ENCODE measurements at places on chromosomes 6 and 20.

- DNase-seq: no peak
Measured at GRCh38 chr6:126302191-126302590, 37.7 kb upstream of the CENPW start.

DNA sequence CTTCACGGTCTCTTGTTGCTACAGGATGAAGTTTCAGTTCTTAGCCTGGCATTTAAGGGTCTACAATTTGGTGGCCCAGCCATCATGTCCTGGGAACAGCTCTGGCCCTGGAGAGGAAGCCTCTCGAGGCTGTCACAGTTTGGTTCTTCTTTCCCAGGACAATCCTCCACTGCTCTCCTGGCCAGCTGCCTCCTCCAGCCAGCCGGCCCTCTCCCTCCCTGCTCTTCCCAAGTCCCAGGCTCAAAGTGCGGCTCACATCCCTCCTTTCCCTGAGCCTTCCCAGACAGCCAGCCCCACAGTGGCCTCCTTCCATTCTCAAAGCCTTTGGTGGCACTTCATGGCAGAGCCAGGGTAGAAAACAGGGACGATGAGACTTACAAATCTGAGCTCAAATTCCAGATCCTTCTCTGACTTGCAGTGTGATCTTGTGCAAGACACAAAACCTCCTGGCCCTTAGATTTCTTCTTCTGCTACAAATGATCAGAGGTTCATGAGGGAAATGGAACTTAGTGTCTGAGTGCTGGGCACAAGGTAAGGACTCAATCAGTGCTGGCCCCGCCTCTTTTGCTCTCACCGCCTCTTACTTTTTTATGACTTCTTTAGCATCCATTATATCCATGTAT is 223.8 kb upstream of the ECI2 start:
- no peak for DNase-seq

DNA sequence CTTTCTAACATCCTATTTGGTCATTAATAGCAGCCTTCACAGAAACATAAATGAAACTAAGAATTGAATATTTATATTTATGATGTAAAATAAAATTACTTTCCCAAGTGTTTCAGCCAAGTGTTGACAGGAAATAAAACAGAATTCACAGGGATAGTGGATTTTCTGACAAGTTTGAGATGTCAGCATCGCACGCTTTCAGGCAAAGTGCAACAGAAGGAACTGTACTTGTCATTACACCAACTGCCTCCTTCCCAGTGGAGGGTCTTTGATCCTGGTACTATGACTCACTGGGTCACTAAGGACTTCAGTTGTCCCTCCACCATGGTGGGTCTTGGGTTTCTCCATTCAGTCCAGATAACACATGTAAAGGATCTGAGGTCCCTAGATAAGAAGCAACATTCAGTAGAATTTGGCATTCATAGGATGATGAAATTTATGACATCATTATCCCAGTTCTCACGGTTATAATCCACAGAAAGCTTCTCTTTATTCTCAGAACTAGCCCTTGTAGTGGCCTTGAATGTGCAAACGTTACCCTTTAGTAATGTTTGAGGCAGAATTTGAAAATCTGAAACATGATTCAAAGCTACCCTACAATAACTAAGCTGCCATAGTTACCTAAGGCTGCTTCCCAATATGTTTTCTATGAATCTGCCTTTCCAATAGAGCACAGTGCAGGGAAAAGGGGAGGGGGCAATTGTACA is 3.8 kb upstream of the TNFAIP3 start:
- DNase-seq: no peak

DNA sequence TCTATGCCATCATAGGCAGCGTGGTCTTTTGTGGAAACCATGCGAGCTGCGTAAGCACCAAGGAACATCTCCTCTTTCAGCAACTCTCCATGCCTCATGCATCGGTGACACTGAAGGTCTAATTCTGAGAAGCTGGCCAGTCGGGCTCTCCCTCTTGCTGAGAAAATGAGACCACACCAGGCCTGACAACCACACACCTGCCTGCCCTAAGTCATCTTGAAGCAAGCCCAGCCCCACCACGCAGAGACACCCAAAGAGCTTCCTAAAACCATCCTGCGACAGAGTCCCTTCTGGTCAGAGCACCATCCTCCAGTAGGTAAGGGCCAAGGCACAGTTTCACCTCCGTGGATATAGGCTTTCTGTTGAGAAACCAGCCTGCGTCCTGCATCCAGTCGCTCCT is 26.6 kb downstream of the PREX1 start:
- DNase-seq: no peak

- DNase-seq: no peak
Measured at GRCh38 chr6:22755605-22756004, 186.2 kb downstream of the HDGFL1 start.

DNA sequence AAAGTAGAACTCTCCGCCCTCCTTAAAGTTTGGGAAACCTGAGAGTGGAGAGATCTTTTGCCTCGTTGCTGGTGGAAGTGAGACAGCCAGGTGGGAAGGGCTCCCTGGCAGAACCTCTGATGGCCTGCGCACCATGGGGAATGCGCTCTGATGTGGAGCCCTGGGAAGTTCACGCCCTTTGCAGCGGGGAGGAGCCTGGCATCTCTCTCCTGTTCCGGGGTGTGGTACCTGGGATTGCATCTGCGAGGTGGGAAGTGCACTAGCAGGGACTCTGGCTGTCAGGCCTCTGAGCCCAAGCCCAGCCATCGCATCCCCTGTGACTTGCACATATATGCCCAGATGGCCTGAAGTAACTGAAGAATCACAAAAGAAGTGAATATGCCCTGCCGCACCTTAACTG is 159.8 kb downstream of the AKAP7 start:
- no peak for DNase-seq

- no peak for DNase-seq
Measured at GRCh38 chr20:51350941-51351631, 191.4 kb downstream of the NFATC2 start.

DNA sequence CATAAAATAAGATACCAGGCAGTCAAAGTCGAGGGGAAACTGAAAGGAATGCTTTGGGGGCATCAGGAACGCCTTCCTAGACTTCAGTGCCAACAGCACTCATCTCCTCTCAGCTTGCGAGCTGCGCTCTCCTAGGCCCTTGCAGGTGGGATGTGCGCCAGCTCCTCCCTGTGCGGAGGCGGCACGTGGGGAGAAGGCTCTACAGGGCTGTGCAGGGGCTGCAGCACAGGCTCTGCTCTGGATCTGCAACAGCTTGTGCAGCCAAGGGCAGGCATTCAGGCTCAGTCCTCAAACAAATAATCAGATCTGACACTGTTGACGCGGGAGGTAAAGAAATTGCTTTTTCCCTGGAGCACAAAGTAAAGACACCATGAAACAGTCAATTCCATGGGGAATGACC is 144.8 kb downstream of the TTLL2 start:
- DNase-seq: no peak

DNA sequence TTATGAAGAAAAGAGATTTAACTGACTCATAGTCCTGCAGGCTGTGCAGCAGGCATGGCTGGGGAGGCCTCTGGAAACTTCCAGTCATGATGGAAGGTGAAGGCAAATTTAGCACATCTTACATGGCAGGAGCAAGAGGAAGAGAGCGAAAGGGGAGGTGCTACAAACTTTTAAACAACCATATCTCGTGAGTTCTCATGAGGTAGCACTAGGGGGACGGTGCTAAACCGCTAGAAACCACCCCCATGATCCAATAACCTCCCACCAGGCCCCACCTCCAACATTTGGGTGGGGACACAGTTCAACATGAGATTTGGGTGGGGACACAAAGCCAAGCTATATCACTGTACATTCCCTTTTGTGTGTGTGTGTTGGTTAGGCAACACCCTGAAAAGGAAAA is 209.9 kb downstream of the TMEM242 start:
- DNase-seq: no peak

DNA sequence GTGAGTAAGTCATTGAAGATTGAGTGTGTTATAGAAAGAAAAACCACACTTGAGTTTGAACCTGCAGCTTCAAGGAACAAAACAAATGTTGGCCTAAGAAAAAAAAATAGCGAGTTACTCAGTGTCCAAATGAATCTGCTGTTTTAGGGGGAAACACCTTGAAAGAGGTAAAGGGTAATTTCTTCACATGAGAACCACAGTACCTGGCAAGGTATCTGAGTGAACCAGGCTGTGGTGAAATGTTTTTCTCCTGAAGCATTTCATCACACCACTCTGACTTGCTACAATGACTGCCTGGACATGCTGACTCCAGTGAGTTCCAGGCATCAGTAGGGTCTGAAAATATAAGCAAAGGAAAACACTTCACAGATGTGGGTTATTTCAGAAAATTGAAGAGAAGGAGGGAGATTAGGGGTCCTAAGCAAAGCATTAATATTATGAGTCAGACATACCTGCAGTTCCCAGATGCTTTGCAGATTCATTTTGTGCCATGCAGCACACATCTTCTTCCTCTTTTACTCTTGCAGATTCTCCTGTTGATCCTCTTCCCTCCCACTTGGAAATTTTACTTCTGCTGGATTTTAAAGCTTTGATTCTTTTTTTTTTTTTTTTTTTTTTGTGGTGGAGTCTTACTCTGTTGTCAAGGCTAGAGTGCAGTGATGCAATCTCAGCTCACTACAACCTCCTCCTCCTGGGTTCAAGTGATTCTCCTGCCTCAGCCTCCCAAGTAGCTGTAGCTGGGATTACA is 206.2 kb upstream of the SGK1 start:
- DNase-seq: no peak

GRCh38 chr6:169627736-169628607 is 73.9 kb downstream of the WDR27 start:
- no peak for DNase-seq

- no peak for DNase-seq
Measured at GRCh38 chr20:59351157-59352040, 51.0 kb downstream of the EDN3 start.

DNA sequence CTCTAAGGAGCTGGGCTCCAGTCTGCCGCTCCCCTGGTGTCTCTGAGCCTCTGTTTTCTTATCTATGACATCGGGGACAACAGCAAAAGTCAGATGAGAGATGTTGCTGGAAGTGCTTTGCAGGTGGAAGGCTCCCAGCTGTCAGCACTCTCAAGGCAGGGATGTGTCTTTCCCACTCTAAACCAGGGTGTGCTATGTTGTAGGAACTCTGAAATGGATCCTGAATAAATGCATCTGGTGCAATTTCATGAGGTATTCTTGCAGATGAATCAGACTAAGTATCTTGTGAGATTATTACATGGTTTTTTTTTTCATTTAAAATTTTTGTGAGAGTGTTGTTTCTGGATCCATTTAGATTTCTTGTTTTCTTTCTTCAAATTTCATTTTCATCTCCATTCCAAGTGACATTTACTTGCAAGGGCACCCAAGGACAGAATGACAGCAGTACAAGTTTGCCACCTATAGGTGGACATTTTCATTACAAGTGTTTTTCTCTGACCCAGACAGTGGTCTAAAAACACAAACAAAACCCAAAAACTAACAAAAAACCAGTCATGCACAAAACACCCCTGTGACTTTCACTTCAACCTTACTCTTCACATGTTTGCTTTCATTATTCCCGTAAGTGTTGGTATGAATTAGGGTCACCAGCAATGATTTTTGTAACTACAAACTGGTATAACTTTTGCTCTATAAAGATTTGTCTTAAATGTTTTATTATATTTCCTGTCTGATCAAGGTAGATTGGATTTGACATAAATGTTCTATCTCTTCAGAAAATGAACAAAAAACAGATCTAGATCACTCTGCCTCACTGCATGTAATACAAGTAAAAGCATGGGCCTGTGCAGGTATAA is 14.7 kb upstream of the SIM1 start:
- no peak for DNase-seq

DNA sequence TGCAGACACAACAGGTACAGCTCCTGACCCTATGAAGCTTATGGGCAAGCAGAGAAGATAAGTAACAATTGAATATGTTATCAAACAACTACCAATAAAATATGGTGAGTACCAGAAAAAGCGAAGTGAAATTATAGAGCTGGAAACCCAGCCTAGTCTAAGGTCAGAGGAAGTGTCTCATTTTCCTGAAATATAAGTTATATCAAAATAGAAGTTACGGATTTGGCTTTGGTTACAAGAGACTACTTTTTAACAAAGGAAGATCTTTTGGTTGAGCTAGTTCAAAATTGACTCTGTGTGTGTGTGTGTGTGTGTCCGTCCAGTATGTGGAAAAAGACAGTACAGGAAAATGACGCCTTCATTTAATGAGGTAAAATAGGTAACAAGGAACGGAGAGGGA is 8.9 kb downstream of the STX11 start:
- no peak for DNase-seq

- DNase-seq: no peak
Measured at GRCh38 chr20:2382833-2383232, 2.1 kb downstream of the TGM6 start.

- no peak for DNase-seq
Measured at GRCh38 chr6:17758119-17758518, 51.4 kb upstream of the NUP153 start.

- DNase-seq: no peak
Measured at GRCh38 chr6:42227173-42227850, 9.7 kb upstream of the MRPS10 start.

DNA sequence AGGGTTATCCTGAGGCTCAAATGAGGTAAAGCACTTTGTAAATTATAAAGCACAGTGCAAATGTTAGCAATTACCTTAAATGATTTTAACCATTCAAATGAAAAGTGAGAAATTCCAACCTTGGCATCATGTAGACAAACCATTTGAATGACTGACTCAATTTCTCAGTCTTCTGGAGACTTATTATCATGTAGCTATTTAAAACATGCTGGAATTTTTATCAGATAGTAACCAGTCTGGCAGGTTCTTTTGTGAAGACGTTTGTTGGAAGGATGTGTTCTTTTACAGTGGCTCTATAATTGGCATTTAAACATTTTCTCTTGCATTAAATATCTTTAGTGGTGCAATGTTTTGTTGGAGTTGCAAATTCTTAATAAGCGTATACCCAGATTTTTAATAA is 386.6 kb downstream of the NKAIN2 start:
- DNase-seq: no peak

- no peak for DNase-seq
Measured at GRCh38 chr6:115765966-115766365, 294.7 kb downstream of the FRK start.

DNA sequence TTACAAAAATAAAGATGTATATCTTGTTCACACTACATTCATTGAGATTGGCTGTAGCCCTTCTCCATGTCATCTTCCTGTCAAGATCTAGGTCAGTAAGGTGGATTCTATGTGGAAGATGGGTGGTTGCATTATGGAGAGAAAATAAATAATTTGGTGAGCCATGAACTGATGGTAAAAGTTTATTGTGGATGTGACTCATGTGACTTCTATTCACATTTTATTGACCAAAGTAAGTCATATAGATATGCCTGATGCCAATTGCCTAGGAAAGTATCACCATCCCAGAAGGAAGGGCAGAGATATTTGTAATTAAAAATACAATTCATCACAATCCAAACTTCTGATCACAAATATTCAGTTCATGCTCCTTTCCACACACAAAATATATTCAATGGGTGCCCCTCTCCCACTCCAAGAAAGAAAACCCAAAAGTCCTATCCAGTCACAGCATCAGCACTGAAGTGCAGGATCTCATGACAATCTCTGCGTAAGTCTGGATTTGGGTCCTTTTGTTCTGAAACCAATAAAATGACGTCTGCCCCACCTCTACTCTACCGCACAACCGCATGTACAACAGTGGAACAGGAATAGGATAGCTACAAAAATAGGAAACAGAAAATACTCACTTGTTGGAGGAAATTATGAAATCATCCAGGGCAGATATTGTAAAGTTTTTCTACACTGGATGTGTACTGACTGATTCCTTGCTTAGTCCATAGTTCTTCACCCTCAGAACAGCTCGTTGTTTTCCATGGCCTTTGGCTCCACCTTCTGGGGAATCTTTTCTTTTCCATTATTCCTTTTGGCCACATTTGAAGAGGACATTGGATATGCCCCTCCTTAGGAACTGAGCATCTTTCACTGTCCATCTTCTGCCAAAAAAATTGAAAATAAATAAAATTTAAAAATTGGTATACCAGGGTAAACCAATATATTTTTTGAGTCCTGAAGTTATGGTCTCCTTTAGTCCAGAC is 16.1 kb upstream of the SLC17A3 start:
- DNase-seq: no peak

All from cortex of kidney (tissue), 1 donor.